ENCODE measurements at places on chromosomes 13 and 19. TPM values are rescaled to one million over a fixed set of nuclear protein-coding genes. Genes with fewer than 3 reads are reported as not detected.

The WDR87 gene
- total RNA-seq = not detected

The KBTBD6 gene
- total RNA-seq = 3.1 TPM

The ODAD3 gene
- total RNA-seq = 0.19 TPM

The SCAMP4 gene
- 49.8 TPM for total RNA-seq

The ONECUT3 gene
- not detected for total RNA-seq

The IGFL2 gene
- total RNA-seq = not detected

The PGLYRP2 gene
- not detected for total RNA-seq

The CD37 gene
- total RNA-seq = 5.4 TPM

The ZNF578 gene
- total RNA-seq = 1.5 TPM

The OR7D4 gene
- not detected for total RNA-seq

The ZNF526 gene
- 6.3 TPM for total RNA-seq

The RASL11A gene
- 33.2 TPM for total RNA-seq

The RFPL4AL1 gene
- not detected for total RNA-seq

The F2RL3 gene
- total RNA-seq = 0.79 TPM

The PPM1N gene
- 3.8 TPM for total RNA-seq

The EFNB2 gene
- total RNA-seq = 15.4 TPM

The KHSRP gene
- total RNA-seq = 136 TPM

The PRKCG gene
- not detected for total RNA-seq

The ZNF729 gene
- not detected for total RNA-seq

The SLITRK5 gene
- total RNA-seq = not detected

The PLD3 gene
- 155 TPM for total RNA-seq

The PSG11 gene
- total RNA-seq = not detected

The URI1 gene
- 50.6 TPM for total RNA-seq

The KASH5 gene
- not detected for total RNA-seq

The EXOC3L2 gene
- 0.64 TPM for total RNA-seq

The ATG4D gene
- total RNA-seq = 46.5 TPM

The SLC44A2 gene
- 59.7 TPM for total RNA-seq
